ENCODE measurements at places on chromosomes 13 and 19. TPM values are rescaled to one million over a fixed set of nuclear protein-coding genes. Genes with fewer than 3 reads are reported as not detected.

DNA sequence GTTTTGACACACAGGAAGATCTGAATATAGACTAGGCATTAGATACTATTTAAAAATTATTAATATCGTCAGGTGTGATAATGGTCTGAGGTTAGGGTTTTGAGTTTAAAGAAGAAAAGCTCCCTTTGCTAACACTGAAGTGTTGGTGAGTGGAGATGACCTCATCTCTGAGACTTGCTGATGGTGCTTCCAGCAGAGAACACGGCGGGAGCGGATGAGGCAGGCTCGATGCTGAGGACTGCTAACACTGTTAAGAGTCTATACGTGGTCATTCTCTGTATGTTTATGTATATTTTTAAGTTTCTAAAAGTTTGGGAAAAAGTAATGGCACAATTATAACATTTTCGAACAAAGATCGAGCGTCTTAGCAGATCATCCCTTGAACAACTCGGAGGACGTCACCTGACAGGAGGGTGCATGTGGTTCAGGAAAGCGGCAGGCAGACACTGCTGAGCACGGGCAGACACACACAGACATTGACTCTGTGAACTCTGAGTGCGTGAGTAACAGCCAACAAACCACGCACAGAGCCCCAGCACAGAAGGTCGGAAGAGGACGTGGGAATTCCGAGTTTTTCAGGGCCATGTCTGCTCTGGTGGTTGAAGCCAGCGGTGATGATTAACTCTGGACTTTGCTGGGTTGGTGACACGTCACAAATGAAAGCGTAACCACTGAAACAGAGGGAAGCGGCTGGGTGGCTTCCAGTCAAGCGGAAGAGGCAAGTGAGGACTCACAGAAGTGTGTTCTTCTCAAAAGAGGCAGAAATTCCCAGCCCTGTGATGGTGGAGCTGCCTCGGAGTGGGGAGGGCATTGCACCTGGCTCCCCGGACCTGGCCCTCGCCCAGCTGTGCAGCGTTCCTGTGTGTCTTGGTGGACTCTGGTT is 91.9 kb upstream of the TEX29 start:
- no peak for DNase-seq

- no peak for DNase-seq
These were observed 48.1 kb downstream of the ZNF93 start for GRCh38 chr19:19948800-19949199.

GRCh38 chr19:57334191-57334590 is 13.9 kb downstream of the ZNF543 start:
- DNase-seq: peak; percentile 95

Gene LRRC63
- not detected for total RNA-seq

Gene PRTN3
- total RNA-seq: not detected

Data from mammary epithelial cell (primary cell).